ENCODE measurements at places on chromosomes 5 and 9.

DNA sequence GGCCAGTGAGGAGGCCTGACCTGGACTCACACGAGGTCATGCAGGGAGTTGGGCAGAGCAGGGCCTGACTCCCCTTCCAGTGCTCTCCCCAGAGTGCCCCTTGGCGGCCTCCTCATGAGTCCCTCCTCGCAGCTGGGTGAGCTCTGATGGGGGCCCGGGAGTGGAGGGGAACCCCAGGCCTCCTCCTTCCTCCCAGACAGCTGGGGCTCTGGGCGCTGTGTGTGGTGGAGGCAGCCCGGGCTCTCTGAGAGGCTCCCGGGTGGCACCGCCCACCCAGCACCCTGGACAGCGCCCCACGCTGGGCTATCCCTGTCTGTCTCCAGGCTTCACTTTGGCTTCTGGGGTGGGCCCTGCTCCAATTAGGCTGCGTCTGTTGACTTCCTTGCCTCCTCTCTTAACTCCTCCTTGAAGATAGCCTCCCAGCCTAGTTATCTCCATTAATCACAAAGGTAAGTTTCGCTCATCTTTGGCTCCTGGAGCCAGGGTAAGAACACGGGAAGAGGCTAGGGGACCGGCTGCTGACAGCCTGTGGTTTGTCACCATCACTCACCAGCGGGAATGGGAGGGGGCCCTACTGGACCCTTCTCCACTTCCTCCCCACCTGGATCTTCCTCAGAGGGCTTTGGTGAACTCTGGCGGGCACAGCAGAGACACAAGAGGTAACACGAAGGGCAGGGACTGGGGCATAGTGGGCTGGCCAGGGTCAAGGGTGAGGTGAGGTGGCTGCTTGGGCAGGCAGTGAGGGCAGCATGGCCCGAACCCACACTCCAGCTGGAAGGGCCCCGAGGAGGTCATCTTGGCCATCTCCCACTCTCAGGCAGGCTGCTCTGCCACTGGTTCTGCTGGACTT is 13.1 kb downstream of the PSD2 start:
- no peak for DNase-seq

DNA sequence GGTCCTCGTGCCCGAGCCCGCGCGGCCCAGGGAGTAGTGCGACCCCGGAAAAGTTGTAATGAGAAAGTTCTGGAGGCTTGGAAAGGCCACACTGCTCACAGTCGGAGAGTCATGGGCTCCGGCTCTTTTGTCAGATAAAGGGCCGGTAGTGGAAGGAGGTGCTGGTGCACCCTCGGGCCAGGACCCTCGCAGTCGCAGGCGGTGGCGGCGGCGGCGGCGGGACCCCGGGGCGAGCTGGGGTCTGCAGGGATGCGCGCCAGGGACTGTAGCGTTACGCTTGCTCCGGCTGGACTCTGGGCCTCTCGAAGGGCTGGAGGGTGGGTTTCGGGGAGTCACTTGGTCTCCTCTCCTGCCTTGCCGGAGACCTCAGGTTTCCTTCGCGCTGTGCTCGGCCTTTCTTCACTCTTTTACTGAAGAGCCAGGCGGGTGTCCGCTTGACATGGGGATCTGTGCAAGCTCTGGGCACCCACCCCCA is 1.5 kb downstream of the RORB start:
- no peak for DNase-seq

GRCh38 chr5:96823900-96824380 is 16.2 kb upstream of the ERAP1 start:
- no peak for DNase-seq

DNA sequence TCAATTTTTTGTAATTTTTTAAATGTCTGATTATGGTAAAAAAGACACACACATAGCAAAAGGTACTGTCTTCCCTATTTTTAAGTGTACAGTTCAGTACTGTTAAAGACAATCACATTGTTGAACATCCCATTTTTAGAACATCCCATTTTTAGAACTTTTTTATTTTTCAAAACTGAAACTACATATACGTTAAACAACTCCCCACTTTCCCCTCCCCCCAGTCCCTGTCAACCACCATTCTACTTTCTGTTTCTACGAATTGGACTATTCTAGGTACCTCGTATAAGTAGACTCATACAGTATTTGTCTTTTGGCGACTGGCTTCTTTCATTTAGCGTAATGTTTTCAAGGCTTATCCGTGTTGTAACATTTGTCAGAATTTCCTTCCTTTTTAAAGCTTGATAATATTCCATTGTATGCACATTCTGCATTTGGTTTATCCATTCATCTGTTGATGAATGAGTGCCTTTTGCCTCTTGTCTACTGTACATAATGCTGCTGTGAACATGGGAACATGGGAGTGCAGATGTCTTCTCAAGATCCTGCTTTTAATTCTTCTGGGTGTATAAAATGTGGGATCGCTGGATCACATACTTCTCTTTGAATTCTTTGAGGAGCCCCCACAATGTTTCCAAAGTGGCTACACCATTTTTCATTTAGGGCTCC is 154.0 kb downstream of the PIK3R1 start:
- DNase-seq: no peak

DNA sequence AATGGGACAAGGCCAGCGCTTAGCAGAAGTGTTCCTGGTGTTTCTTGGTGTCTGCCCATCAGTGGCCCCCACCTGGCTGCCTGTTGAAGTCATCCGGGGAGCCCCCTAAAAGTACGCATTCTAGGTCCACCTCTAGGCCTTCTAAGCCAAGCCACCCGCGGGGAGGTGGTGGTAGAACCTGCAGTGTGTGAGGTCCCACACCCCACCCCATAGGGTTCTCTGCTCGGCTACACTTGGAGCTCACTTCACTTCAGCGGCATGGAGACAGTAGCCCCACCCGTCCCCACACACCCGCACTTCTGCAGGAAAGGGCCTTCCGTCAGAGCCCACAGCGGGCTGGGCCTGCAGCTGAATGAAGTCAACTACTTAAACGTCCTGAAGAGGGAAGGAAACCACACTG is 29.6 kb upstream of the FCN2 start:
- no peak for DNase-seq

GRCh38 chr5:39475881-39476842 is 51.4 kb upstream of the DAB2 start:
- DNase-seq: no peak

DNA sequence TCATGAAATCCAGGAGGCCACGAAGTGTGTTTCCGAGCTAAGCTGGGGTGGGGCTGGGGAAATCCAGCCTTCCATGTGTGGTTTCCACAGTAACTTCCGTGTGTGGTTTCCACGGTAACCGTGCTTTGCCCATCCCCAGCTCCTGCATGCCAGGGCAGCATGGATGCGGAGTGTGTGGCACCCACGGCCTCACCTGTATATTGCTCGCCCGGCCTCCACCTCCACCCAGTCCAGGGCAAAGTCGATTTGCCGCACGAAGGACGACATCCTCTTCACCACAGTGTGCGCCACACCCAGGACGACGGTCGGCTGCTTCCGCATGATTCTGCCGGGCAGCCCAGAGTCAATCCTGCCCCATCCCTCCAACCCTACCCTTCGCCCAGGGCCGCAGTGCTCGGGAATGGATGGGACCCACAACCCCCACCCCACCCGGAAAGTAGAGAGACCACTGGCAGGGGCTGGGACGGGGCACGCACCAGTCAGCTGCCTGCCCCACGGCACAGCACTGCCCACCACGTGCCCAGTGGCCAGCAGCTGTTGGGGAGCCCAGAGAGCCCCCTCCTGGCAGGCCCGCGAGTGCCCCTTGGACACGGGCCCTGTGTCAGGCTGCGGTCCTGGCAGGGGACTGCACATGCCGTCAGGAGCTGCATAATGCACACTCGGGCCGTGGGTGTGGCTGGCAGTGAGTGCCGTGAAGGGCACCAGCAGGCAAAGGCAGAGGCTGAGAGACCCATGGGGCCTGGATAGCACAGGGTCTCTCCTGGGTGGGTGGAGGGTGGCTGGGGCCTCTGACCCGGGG is 39.0 kb upstream of the NSMF start:
- DNase-seq: no peak

GRCh38 chr9:89533411-89534095 is 35.6 kb upstream of the SEMA4D start:
- no peak for DNase-seq

GRCh38 chr9:101268426-101268825 is 116.4 kb downstream of the BAAT start:
- no peak for DNase-seq

DNA sequence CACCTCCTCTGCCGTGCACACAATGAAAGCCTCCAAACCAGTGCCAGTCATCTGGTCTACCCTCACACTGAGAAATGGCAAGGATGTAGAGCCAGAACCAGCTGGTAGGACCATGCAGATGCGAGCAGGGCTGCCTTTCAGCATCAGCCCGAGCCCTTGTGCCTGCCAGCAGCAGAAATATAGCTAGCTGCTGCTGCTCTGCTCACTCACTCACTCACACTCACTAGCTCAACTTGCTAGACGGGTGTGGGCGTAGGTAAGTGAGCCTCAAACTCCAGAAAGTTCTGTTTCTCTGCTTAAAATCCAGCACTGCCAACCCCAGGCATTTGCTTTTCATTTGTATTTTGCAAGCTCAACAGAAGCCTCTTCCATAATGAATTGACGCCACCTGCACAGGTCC is 114.0 kb downstream of the DRD1 start:
- DNase-seq: no peak

DNA sequence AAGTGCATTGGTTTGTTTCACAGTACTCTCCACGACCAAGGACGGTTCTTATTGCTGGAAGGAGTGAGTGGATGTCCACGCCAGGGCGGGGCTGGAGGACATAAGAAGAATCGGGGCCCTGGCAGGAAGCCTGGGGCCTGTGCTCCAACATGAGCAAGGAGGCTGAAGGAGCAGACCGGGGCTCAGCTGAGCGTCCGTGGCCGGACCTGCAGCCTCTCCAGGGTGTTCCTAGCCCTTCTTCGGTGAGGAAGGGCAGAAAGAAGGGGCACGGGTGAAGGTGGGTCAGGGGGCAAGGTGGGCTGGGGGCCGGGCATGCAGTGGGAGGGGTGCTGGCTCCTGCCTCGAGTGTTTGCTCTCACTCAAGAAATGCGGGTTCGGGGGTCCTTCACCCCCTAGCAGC is 18.1 kb downstream of the FAM78A start:
- no peak for DNase-seq

DNA sequence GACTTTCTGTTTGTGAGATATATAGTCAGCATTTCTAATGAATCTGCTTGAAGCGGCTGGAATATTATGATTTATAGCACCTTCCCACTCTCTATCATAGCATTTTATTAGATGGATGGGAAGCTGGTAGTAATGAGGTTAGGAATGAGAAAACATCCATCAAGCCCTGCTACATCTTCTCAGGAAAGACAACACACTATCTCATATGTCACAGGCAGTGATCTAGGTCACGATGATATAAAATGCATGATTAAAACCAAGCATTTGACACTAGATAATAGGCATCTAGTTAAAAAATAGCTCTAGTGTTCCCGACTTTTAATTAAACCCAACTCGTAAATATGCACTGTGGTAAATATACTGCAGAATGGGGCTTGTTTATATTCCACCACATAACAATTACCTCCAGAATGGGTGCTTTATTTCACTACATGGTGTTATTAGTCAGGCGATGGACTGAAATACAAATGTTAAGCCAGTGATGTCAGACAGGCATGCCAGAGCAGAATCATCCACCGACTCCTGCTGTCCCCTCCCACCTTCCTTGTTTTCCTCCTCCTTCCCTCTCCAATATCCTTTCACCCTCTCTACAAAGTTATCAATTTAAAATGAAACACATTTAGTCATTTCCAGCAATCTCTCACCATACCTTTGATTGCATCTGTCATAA is 286.8 kb downstream of the SPATA31D1 start:
- DNase-seq: no peak

DNA sequence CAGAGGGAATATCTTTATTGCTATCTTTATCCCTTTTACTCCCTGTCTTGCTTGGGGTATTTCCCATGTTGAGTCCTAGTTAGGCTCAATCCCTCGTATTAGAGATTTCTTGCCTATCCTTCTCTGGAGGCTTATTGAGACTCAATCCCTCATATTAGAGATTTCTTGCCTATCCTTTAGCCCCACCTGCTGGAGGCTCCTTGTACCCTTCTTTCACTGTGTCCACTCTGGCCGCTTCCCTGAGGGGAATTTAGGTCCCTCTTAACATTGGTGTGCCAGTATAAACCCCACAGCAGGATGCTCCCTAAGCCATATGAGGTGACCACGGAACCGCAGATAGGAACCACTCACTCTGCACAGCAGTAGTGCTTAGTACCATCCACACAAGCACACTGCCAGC is 110.7 kb upstream of the MAMDC2 start:
- DNase-seq: no peak

- no peak for DNase-seq
Observed at GRCh38 chr5:5380298-5380697, 42.2 kb upstream of the ICE1 start.

- DNase-seq: no peak
Observed at GRCh38 chr5:42216904-42217303, 206.3 kb upstream of the GHR start.

- no peak for DNase-seq
Observed at GRCh38 chr5:168950241-168950951, 350.5 kb downstream of the SLIT3 start.

GRCh38 chr9:109969011-109969410 is 189.0 kb downstream of the PALM2AKAP2 start:
- DNase-seq: no peak

GRCh38 chr5:12284604-12285003 is 380.4 kb upstream of the CTNND2 start:
- DNase-seq: no peak

DNA sequence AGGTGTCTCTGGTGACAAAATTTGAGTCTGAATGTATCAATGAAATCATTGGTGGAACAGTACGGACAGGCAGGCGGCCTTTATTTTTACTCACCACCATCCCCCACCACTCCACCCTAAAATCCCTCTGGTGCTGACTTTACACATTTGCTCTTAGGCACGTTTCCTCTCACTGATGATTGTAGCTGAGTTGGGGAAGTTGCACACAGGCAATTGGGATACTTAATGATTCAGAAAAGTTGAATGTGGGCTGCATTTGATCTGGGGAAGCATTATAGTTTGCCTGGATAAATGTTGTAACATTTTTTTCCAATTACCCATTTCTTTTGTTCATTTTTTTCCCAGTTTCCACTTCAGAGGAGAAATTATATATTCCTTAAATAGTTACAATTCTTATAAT is 658.4 kb downstream of the TLR4 start:
- no peak for DNase-seq

DNA sequence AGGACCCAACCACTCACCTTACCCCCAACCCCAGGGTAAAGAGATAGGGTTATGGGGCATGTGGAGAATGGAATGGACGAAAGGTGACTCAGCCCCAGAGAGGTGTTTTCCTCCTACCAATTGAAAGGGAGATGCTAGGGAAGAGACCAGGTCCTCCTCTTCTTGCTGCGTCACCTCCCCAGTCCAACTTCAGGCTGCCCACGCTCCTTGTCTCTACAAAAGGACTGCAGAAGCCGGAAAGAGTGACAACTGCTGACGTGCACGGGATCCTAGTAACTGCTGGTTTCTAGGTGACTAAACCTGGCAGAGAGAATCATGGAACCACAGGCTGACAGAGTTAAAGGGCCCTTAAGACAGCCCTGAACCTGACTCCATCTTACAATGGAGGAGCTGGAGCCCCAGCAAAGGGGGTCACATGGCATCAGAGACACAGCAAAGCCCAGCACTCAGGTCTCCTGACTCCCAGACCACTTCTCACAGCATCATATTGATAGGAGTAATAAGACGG is 2.2 kb downstream of the GPX3 start:
- DNase-seq: no peak

Data from activated T-helper 1 cell treated with anti-CD3 and anti-CD28 coated beads, Interleukin-2, amount 50 U/mL, for 16 hours (primary cell).